AG08395 (cell line): ENCODE measurements at places on chromosomes 5 and 9.
A peak's percentile ranks its signal among the peaks of the same experiment; 100 is the strongest.

GRCh38 chr5:62650197-62650596 is 71.6 kb downstream of the LRRC70 start:
- peak; percentile 33 for DNase-seq

GRCh38 chr5:119630752-119631440 is 1.5 kb downstream of the FAM170A start:
- DNase-seq, result no peak

DNA sequence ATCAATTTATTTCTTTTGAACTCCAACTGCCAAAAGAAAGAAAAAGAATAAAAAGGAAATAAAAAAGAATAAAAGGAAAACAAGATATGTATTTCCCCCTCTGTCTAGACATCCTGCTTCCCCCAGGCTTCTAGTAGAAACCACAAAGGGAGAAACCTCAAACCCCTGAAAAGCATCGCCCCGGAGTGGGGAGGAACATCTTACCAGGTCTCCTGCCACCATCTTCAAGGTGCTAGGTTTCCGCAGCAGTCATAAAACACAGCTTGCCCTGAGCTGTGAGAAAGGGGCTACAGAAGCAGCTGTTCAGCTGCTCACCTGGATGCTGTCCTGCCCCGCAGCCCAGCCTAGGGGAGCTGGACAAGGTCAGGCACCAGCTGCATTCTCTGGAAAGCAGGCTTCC is 487.7 kb downstream of the GADD45G start:
- DNase-seq, result no peak

DNA sequence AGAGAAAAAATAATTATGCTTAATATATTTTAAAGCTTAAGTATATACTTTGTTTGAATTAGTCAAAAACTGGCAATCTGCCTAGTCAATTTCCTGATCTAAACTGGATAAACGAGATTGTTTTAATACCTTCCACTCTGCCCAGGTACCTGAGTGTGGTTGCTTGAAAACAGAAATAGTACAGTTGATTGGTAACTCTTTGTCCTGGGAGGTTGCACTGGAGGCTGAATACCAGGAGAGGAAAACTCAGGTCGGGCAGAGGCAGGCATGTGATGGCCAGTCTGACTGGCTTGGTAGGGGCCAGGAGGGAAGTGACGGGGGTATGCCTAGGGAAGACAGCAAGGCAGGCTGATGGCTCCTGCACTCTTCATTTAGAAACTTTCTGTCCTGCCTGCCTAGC is 80.2 kb downstream of the PIK3R1 start:
- DNase-seq, result no peak

DNA sequence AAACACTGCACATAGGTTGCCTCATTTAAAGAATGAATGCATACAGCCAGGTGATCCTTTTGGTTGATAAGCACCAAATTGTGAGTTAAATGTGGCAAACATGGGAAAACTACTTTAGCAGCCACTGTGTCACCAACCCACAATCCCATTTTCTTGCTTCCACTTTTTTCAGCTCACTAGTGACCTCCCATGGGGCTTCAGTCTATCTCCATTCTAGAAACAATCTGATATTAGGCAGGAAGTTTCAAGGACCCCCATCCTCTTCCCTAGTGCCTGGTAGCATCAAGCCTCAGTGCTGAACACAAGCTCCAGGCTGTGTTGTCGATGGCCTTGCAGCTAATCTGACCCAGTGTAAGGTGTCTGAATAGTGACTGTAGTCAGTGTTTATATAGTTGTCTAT is 66.2 kb downstream of the PLPPR1 start:
- DNase-seq, result no peak

DNA sequence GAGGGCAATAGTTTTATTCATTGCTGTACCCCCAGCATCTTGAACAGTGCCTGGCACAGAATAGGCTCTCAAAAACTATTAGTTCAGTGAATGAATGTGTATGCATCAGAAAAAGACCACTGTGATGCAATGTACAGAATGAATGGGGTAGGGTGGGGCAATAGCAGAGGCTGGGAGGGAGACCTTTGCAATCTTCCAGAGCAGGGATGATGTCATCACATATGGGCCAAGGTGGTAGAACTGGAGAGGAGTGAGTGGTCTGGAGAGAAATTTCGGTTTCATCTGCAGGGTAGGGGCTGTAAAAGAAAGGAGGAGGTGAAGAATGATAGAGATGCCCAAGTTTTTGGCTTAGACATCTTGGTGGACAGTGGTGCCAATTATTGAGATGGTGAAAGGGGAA is 23.4 kb upstream of the ARAP3 start:
- DNase-seq, result no peak

- DNase-seq, result no peak
Observed at GRCh38 chr9:121107881-121108280, 33.1 kb downstream of the CNTRL start.

DNA sequence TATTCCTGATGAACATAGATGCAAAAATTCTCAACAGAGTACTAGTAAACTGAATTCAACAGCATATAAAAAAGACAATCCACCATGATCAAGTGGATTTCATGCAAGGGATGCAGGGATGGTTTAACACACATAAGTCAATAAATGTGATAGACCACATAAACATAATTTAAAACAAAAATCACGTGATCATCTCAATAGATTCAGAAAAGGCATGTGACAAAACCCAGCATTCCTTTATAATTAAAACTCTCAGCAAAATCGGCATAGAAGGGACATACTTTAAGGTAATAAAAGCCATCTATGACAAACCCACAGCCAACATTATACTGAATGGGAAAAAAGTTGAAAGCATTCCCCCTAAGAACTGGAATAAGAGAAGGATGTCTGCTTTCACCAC is 166.9 kb upstream of the TRIM32 start:
- DNase-seq, result no peak

- DNase-seq, result no peak
Observed at GRCh38 chr5:3103262-3103811, 351.9 kb upstream of the IRX2 start.

DNA sequence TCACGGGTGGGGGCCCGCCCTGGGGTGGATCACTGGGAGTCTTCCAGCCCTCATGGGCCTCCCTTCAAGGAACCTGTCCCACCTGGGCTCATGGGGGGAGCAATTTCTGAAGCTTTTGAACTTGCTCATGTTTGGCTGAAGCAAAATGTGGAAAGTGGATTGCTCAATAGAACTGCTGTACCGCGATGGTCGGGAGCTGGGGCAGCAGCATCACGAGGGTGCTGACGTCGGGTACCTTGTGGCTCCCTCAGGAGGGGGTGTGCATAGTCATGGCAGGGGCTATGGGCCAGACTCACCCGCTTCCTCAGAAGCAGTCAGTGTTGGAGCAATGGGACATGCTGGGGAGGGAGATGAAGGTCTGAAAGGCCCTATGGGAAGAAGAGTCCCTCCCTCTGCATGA is 57.9 kb downstream of the PRRT1B start:
- no peak for DNase-seq

- no peak for DNase-seq
Observed at GRCh38 chr5:107876906-107877305, 206.2 kb upstream of the EFNA5 start.

- DNase-seq, result no peak
Observed at GRCh38 chr5:157159209-157159751, 6.8 kb downstream of the GARIN3 start.

- no peak for DNase-seq
Observed at GRCh38 chr5:91027405-91028139, 355.5 kb downstream of the ARRDC3 start.

GRCh38 chr9:4678679-4679267 is 596 bp upstream of the CDC37L1 start:
- DNase-seq, result peak; percentile 3

DNA sequence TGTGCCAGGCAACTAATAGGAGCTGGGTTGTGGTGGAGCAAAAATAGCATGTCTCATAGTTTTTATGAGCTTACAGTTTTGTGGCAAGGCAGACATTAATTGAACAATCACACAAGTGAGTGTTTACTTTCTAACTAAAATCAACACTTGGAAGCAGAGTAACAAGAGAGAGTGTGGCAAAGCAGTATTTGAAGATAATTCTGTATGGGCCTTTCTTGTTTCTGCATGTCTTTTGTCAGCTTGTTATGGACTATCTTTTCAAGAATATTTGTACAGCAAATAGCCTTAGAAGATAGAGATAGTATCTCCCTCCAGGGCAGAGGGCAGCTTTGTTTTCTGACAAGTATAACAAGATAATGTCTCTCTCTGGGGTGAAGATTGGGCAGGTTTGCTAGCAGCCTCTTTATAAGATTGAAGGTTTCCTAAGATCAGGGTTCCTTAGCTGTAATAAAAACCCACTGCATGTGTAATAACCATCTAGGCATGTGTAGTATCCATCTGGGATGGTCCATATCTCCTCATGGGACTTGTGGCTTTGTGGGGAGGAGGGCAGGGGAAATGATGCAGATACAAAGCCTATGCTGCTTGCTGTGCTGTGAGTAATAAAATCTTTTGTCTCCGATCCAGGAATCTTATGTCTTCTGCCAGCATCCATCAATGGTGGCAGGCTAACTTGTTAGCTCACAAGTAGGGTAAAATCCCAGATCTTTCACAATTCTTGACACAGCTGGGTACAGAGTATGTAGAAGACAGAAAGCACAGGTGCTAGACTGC is 479.9 kb downstream of the KDM4C start:
- peak; percentile 65 for DNase-seq

DNA sequence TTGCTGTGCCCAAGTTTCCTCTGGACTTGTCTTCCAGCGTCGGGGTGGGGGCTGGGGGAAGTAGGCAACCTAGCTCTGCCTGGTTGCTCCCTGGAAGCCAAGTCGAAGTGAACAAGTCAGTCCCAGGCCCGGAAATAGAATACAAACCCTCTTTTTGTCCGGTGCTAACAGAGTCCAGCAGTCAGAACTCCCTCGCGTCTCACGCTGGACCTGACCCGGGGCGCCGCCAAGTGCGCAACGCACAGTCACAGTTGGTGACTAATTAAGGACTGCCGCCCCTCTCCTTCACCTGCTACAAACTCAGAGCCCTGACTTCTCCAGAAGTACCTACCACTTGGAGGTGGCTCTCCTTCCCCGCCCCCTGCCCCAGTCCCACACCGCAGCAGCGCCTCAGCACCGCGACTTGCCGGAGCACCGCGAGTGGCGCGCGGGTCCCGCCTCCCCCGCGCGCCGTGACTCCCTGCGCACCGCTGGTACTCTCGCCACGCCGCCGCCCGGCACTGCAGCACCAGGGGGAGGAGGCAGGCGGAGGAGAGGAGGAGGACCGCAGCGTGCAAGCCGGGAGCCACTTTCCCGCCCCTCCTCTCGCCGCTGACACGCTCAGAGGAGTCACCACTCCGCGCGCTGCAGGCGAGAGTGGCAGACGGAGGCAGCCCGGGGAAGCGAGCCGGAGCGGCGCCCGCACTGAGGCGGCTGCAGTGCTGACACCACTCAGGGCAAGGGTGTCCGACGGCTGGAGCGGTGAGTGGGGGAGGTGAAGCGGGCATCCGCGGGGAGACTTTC is at the start of gene SV2C:
TSS of gene SV2C (plus strand) at position 612 of the 783 bp plus-strand sequence. CDS start 48,368 bp downstream, outside the sequence.
- no peak for DNase-seq

- DNase-seq, result no peak
Observed at GRCh38 chr9:116464987-116465571, 222.0 kb upstream of the TRIM32 start.

DNA sequence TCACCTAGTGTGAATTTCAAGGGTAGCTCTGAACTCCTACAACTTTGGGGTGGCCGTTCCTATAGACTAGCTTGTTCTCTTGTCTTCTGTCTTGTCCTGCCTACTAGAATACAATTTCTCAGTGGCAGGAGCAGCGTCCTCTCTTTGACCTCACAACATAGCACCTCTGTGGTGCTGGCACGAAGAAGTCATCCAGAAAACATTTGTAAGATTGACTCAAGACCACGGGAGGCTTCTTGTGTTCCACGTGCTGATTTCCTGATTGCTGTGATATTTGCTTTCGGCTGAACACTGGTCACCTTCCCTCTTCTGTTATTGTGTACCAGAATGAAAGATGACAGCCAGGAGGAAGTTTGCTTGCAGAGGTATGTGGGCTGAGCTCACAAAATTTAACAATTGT is 27.0 kb downstream of the SLC1A1 start:
- DNase-seq, result no peak

DNA sequence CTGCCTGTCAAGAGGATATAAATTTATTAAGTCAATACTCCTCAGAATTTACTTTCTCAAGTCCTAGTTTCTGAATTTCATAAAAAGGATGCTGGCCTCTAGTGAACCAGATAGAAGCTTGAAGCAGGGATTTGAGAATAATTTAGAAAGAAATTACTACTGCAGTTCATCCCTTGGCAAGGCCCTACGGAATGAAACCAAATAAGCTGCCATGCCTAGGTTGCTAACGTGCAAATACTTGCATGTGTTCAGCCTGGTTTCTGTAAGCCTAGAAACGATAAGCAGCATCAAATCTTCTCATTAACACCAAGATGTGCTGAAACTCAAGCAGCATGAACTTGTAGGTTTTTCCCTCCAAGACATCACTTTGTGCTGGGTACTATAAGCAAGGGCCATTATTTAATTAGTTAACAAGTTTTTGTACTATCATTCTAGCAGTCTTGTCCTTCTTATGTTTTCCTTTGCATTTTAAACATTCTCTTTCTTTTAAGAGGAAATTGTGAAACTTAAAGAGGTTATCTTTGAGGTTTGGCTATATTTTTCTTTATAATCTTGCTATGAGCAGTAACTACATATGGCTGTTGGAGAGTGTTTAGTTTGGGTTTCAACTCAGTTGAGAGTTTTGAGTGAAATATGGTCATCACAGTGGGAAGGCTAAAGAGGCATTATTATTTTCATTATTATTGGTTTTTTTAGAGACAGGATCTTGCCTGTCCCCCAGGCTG is 71.8 kb downstream of the ADAMTSL1 start:
- no peak for DNase-seq

GRCh38 chr5:112784726-112785125 is 47.0 kb downstream of the APC start:
- no peak for DNase-seq

DNA sequence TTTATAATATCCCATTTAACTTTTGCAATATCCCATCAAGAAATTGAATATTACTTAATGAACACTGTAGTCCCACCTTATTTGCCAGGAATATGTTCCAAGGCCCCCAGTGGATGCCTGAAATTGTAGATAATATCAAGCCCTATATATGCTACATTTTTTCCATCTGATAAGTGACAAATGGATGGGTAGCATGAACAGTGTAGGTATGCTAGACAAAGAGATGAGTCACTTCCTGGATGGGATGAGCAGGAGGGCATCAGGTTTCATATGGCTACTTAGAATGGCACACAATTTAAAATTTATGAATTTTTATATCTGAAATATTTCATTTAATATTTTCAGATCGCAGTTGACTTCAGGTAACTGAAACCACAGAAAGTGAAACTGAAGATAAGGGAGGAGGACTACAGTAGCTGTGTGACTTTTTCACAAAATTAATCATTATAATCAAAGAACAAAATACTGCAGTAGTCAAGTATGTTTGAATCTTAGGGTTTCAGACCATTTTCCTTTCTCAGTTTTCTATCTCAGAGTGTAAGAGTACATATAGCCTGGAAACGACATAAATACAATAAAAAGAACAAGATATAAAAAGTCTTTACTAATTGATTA is 636.4 kb upstream of the ARRDC3 start:
- no peak for DNase-seq

GRCh38 chr5:100550531-100551051 is 15.4 kb downstream of the FAM174A start:
- no peak for DNase-seq

DNA sequence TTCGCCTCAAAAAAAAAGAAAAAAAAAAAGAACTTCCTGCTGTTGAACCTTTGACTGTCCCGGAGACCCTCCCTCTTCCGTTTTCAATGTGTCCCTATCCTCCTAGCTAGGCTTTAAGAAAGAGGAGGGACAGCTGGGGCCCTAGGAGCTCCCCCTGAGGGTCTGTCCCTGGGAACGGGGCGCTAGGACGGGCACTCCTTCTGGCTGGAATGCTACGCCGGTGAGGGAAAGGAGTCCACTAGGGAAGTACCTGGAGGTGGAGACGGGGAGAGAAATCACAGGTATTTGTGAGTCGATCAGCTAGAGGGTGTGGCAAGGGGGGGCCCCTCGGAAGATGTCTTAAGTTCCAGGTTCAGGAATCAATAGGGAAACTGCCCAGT is 4.6 kb downstream of the SIT1 start:
- no peak for DNase-seq
